ENCODE measurements at places on chromosomes 6 and 20.

GRCh38 chr6:110053395-110054240, 75.5 kb downstream of the GPR6 start:
- DNase-seq: no peak

GRCh38 chr6:22357724-22358189, 60.9 kb upstream of the PRL start:
- DNase-seq: no peak

- DNase-seq: no peak
Observed at GRCh38 chr6:62354261-62354660, 68.2 kb upstream of the KHDRBS2 start.

DNA sequence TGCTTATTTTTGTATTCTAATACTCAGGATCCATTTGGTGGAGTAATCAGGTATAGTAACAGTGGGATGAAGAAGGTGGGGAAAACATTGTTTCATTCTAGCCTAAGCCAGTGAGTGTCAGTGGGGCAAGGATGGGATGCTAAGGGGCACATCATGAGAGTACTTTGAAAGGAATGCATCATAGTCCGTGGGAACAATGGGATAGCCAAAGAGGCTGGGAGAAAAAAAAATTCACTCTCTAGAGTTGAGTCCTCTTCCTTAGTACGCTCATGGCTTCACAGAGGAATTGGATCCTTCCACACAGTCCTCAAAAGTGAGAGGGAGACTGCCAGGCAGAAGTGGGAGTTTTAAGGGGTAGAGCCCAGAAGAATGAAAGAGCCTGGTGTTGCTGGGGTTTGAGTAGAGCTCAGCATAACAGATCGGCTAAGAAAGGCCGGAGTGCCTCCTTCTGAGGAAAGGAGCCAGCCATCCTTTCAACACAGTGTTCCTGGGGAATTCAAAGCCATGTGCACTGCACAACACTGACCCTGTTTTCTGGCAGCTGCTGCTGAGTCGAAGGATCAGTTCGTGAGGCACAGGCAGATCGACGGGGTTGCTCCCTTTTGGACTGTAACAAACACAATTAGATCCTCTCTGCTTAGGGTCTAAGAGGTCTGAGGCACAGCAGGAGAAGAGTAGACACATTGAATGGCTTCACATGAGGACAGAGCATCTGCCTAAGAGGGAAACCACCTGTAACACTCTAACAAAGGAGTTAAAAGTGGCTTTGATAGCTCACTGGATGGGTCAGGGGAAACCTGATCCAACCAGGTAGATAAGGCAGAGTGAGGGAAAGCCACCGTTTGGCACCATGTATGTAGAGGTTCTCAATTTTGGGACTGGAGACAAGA, 61.2 kb downstream of the ELOVL5 start:
- no peak for DNase-seq

- no peak for DNase-seq
Observed at GRCh38 chr6:76701610-76702009, 629.1 kb upstream of the IMPG1 start.

GRCh38 chr6:89542866-89543265, 95.7 kb downstream of the LYRM2 start:
- no peak for DNase-seq
